ENCODE measurements at places on chromosomes 12 and 14.

- DNase-seq = peak; percentile 94
Measured at GRCh38 chr12:57111031-57111734, at the start of gene STAT6. STAT6 (minus strand) TSS chr12:57111362; CDS start chr12:57108278, 3,084 bp downstream.

DNA sequence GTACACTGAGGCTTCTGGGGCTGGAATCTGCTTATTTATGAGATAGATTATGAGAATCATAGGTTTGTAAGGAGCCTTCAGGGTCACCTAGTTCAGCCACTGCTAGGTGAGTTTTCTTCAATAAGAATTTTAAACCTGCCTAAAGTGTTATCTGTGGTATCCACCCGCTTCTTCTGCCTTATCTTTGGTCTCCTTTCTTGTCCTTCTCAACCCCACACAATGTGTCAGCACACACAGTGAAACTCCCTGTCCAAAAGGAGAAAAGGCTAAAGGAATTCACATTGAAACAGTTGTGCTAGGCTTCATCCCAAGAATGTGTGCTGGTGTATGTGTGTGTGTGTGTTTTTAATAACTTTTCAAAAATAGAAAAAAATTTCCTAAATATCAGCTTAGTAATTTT, 259.3 kb upstream of the BTG1 start:
- DNase-seq = no peak

DNA sequence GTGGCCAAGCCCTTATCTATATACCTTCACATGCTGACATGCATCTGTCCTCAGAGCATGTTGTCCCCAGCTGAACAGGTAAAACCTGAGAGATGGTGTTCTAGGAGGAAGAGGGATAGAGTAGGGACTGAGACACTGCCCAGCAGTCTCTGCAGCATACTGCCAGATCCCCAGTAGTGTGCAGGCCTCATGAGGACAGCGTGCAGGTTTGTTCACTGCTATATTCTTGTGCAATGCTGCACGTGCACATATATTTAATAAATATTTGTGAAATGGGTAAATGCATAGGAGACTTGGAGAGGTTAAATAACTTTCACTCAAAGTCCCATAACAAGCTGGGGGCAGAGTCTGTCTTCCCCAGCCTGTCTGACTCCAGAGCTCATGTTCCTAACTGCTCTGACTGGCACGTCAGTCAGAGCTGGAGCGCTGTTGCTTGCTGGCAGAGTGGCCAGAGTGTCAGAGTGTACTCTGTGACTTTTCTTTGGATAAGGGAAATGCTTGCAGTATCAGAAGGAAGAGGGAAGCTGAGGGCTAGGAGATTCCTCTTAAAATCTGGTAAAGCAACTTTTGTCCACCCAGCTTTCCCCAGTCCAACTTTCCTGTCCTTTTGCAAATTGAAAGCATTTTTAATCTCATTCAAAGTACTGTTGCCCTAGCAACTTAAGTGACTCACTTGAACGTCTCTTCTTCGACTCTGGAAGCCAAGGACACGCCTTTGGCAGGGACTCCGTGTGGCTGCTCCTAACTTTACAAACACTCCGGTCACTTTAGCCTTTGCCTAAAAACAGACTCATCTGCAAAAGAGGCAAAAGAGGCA, 14.9 kb upstream of the POLR3B start:
- peak; percentile 42 for DNase-seq

GRCh38 chr14:53778263-53778662, 178.4 kb downstream of the BMP4 start:
- no peak for DNase-seq

GRCh38 chr14:74882103-74882920, 596 bp downstream of the DLST start:
- DNase-seq = no peak

GRCh38 chr12:83016218-83016835, 329.6 kb downstream of the TMTC2 start:
- DNase-seq = peak; percentile 98

DNA sequence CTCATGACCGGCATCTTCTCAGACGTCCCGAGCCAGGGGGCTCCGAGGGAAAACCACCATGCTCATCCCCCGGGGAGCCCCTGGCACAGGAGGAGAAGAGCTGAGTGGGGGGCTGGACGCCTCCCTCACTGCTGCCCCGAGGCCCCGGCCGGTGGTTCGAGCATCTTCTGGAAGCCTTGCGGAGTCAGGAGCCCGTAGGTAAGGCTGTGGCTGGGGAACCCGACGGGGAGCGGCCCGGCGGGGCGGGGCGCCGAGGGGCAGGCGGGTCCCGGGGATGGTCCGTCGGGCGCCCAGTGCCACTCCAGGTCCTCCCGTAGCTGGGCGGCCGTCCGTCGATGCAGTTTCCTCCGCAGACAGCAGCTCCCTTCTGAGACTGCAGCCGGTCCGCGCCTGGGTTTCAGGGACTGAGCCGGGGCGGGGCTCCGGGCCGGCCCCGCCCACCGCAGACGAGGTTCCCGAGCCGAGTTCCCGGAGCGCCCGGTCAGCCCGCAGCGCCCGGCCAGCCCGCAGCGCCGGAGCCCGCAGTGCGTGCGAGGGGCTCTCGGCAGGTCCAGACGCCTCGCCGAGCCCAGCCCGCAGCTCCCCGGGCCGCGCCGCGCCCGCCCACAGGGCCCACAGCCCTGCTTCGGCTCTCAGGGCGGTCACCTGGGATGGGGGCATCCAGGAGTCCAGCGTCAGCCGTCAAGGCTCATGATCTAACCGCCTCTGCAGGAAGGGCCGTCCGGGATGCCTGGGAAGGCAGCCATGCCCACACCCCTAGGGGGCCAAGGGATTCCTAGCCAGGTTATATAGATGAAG, at the start of gene PGF:
TSS of gene PGF (minus strand) at position 369 of the 798 bp plus-strand sequence. CDS start at position 14, 355 bp downstream.
- no peak for DNase-seq

- no peak for DNase-seq
Measured at GRCh38 chr12:118061873-118062843, 1.2 kb upstream of the WSB2 start.

GRCh38 chr12:99444859-99445316, 202.7 kb upstream of the GARIN6 start:
- DNase-seq = peak; percentile 31

- no peak for DNase-seq
Measured at GRCh38 chr12:16112612-16113560, 164.6 kb downstream of the SLC15A5 start.
